ENCODE measurements at places on chromosomes 5 and 9.

- DNase-seq, result no peak
Observed at GRCh38 chr5:160506006-160507004, 84.7 kb downstream of the PTTG1 start.

- no peak for DNase-seq
Observed at GRCh38 chr9:127896395-127897192, 2.8 kb downstream of the ST6GALNAC6 start.

- no peak for DNase-seq
Observed at GRCh38 chr5:88719434-88719833, 163.6 kb downstream of the MEF2C start.

DNA sequence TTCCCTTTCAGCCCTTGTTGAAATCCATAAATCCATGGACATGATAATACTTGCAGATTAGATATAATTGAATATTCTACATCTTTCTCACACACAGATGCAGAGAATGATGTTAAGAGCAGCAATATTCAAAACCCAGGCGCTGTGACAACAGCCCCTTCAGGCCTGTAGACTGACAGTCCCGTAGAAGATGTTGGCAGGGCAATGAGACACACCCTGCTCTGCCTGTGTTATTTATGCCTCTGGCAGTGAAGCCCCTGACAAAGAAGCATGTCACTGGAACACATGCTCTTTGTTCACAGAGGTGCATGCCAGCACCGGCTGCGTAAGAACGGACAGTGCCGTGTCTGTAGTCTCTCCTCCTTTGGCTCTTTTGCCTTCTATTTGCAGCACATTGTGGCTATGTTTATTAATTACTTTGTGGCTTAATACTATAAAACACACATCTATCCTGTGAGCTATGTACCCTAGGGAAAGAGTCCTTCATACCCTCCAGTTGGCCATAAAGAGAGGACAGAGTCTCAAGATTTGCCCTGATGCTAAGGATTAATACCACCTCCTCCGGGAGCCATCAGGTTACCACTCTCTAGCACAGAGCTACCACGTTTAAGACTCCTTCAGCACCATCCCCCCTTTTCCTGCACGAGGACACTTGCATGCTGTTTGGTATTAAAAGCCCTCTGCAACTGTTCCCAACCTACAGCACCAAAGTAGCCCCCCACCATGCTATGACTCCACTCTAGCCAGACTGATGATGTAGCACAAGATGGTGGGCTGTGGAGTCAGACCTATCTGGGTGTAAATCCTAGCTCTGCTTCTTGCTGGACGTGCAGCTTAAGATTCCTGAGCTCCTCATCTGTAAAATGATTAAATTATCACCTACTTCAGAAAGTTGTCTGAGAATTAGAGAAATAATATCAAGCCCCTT lies 2.0 kb upstream of the ANP32B start:
- no peak for DNase-seq

DNA sequence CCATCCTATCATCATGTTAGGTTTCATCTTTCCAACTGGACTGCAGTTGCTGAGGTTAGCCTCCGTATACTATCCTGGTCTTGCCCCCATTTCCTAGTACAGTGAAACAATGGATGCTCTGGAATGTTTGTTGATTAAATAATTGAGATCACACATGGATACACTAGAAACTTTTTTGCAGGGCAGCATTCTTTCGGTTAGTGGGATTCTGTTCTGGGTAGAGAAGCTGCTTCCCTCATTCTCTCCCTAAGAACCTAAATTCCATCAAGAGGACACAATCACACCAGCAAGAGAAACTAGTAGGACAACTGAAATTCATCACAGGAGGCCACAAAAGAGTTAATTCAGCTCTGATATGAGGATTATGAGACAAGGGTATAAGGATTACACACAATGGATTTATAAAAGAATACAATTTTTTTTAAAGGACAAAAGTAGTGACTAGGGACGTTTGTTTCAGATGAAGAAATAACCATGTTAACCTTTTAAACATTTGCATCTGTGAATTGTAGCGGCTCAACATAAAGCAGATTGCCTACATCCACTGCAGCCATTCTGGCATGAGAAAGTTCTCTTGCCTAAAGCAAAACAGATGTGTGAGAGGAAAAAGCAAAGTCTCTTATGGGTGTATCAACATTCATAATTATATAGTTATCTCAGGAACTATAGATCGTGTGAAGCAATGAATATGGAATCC lies 162.7 kb upstream of the LHFPL2 start:
- no peak for DNase-seq

DNA sequence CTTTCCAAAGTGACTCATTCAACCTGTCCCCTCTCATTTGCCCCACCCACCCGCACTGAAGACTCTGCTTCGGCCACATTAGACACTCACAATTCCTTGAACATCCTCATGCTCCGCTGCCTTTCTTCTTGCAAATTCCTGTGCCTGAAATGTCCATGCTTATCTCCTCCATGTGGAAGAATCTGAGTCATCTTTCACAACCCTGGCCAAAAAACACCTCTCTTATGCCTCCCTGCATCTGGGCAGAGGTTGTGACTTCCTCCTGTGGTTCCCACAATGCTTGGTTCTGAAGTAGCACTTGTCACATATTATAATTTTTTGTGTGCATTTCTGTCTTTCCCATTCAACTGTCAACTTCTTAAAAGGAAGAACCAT lies 238.6 kb downstream of the ENC1 start:
- no peak for DNase-seq

- no peak for DNase-seq
Observed at GRCh38 chr5:6492934-6493333, 44.3 kb downstream of the UBE2QL1 start.

DNA sequence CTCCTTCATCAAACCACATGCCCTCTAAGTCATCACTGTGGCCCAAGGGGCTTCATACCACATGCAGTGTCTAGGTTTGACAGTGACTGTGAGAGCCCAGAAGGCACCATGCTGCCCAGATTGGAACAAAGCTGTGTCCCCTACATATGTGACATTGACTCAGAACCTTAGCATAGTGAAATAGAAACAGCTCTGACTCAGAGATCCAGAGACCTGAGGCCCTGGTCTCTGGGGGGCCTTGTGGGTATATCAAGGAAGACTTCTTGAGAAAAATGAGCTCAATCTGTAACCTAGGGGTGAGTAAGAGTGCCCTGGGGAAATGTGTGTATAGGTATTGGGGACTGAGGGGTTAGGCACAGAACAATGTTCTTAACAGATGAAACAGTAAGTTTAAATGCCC lies 7.1 kb upstream of the ENTREP1 start:
- no peak for DNase-seq

- no peak for DNase-seq
Observed at GRCh38 chr9:79695531-79696175, 123.9 kb downstream of the TLE4 start.

DNA sequence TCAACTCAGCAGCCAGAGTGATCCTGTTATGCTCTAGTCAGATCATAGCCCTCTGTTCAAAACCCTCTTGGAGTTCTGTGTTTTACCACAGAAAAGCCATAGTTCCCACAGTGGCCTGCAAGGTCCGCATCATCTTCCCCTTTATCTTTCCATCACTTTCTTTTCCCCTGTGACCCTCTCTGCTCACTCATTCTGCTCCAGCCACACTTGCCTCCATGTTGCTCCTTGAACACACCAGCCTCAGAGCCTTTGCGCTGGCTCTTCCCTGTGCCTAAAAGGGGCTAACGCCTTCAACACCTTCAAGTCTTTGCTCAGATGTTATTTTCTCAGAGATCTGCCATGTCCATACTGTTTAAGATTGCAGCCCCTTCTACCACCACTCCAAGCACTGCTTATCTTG lies 26.3 kb downstream of the CSF2 start:
- DNase-seq, result no peak

DNA sequence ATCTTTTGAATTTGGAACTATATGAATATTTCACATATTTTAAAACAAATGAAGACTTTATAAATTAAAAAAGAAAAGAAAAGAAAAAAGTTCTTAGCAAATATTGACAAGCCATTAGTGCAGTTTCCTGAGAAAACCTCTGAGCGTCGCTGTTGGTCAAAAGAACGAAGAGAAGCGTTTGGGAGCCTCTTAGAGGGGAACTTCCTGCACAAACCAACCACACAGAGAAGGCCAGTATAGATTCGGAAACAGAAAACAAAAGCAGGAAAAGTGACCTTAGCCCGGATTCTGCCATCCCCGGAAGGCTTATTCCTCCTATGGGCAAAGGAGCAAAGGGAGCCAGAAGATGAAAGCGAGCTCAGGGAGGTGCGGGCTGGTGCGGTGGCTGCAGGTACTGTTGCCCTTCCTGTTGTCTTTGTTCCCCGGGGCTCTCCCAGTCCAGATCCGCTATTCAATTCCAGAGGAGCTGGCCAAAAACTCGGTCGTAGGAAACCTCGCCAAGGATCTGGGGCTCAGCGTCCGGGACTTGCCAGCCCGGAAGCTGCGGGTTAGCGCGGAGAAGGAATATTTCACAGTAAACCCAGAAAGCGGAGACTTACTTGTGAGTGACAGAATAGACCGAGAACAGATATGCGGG lies at the start of gene PCDHGB2:
Gene PCDHGB2, plus strand, starts transcription at position 205 of the 637 bp plus-strand sequence. Its CDS starts 142 bp downstream, at position 347.
- DNase-seq, result no peak

DNA sequence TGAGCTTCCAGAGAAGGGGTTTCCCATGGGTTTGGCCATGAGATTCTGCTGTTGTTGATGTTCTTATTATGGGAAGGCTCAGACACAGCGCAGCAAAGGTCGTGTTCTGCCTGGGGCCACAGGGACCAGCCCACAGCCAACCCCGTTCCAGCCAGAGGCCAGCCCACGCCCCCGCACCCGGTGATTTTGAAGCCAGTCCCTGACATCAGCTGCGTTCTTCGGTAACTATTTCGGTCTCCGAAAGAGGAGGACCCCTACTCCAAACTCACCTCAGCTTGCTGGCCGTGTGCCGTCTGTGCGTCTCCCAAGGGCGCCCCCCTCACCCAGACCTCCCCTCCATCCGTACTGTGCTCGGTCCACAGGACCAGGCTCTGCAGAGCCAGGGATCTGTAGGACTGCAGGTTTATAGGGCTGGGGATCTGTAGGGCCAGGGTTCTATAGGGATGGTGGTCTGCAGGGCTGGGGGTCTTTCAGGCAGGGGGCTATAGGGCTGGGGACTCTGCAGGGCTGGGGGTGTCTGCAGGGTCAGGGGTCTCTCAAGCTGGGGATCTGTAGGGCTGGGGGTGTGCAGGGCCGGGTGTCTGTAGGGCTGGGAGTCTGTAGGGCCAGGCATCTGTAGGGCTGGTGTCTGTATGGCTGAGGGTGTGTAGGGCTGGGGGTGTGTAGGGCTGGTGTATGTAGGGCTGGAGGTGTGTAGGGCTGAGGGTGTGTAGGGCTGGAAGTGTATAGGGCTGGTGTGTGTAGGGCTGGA lies 11.8 kb downstream of the COL5A1 start:
- no peak for DNase-seq

DNA sequence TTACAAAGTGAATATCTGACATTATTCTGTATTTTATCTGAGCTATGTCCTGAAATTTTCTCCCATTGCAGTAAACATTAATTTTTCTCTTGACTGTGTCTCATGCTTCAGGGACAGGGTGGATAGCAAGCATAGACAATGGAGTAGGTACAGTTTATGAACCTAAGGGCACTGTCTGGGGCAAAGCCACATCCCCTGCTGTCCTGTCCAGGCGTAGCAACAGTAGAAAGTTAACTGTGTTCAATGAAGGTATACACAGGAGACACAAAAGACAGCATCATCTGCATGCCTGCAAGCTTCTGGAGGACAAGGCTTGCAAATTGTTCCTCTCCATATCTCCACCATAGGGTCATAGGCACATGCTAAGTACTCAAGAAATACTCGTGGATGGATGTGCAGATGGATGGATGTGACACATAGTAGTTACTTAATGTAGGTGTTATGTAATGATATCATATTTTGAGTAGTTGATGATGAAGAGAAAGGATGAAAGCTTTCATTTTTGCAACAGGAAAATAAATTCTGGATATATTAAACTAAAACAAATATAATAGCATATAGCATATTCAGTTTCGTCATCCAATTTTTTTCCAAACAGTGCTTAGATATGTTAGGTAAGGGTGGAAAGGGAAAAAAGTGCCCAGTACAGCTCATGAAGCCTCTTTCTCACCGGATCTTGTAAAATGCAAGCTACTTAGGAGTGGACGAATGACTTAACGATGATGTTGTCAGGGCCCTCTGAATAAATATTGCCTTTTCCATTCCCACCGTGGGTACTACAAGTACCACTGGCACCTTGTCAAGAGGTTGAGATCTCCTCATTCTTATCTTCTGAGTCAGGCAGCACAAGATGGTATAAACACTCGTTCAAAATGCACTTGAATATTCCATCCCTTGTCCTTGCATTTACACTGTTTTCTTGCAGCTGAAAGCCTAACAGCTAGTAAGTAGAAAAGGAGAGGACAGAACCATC lies 19.9 kb upstream of the ZSWIM6 start:
- no peak for DNase-seq

- peak; percentile 41 for DNase-seq
Observed at GRCh38 chr5:172806897-172807672, 27.0 kb upstream of the ERGIC1 start.

- no peak for DNase-seq
Observed at GRCh38 chr9:110968096-110968495, 70.2 kb downstream of the LPAR1 start.

DNA sequence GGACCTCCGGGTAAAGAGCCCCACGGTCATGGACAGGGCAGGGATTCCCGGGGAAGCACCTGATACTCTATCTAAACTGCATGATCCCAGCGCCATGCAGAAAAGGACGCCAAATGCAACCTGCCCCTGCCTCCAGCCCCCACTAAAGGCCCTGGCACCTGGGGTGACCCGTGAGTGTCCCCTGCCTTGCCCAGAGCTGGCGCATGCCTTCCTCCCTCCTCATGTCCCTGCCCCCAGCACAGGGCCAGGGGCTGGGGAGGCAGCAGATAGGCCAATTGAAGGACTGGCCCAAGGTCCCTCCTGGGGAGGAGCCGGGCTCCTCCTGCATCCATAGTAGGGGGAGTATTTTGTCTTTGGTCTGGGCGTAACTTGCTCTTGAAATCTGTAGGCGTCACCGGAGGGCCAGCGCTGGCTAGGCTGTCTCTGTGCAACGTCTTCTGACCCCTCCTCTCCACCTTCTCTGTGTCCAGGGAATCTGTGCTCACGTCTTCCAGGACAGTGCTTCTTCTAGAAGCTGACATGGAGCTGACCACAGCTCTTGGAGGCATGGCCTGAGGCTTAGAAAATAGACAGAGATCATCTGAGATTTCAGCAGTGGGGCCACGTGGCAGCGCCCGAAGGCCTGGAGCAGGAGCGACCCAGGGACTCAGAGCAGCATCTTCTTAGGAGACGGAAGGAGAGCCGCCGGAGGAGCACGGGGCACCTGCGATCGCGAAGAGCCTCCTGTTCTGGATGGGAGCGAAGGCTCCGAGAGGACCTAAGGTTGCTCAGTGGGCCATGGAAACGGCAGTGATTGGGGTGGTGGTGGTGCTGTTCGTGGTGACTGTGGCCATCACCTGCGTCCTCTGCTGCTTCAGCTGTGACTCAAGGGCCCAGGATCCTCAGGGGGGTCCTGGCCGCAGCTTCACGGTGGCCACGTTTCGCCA lies 660 bp downstream of the SPAAR start:
- DNase-seq, result no peak

DNA sequence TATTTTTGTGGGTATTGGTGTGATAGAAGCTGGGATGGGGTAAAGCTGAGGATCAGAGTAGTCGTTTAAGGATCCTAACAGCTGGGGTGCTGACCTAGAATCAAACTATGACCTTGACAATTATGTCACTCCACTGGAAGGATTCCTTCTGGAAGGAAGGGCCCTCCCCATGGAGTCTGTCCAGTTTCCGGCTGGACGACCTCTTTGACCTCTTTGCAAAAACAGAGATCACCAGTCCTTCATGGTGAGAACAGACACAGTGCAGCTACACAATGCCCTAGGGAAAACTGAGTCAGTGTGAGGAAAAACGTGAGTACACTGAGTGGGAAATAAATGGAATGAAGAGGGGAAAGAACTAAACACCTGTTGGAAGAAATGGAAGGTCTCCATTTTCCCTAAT lies 445.6 kb downstream of the MAT2B start:
- no peak for DNase-seq

All from progenitor cell of endocrine pancreas (in vitro differentiated cells).